ENCODE measurements at places on chromosomes 3 and 15.

- DNase-seq, result no peak
Observed at GRCh38 chr3:9137676-9138075, 111.8 kb downstream of the SRGAP3 start.

DNA sequence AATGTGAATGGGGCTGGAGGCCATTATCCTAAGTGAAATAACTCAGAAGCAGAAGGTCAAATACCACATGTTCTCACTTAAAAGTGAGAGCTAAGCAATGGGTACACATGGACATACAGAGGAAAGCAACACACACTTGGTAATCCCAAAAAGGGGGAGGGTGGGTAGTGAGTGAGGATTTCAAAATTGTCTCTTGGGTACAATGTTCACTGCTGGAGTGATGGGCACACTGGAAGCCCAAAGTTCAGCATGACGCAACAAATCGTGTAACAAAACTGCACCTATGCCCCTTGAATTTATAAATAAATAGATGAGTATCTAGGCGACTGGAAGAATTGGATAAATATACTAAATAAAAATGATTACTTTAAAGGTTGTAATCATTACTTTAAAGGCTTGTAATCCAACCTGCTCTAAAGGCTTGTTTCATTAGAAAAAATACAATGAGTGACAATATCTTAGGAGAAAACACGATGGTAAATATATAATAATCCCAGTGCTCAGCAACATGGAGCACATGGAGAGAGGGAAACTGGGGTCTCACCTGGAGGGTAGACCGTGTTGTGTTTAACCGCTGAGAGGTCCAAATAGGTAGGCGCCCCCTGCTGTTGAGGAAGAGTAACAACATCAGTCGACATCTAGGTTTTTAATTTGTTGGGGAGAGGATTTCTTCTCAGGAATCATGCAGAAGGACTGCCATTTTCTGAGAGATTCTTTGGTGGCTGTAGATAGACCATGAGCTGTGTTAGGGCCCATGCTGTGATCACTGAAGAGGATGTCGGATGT is 78.5 kb upstream of the ROBO1 start:
- DNase-seq, result no peak

DNA sequence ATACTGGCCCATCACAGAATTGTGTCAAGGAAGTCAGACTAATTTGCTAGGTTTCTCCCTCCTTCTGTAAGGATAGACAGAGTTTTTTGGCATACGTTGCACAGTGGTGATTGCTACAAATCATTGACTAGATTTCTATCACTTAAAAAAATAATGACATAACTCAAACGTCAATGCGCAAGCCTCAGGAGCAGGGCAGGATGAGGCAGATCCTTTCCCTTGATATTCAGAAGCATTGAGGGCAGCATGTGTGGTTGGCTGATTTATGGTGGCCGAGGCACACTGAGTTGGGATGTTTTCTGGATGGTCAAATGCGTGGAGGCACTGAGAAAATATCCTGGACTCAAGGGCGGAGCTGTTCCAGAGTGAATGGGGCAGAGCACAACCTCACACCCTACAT is 14.4 kb downstream of the THSD4 start:
- DNase-seq, result no peak

DNA sequence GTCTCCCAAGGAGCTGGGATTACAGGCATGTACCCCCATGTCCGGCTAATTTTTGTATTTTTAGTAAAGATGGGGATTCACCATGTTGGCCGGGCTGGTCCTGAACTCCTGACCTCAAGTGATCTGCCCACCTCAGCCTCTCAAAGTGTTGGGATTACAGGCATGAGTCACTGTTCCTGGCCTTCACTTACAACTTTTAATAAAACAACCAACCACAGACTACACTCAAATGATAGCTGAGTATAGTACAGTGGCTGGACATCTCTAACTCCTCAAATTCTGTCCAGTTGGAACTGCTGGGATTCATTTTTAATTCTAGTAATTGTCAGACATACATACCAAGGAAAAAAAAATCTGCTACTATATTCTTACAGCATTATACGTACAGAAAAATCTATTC is 71.0 kb downstream of the PBRM1 start:
- DNase-seq, result no peak

DNA sequence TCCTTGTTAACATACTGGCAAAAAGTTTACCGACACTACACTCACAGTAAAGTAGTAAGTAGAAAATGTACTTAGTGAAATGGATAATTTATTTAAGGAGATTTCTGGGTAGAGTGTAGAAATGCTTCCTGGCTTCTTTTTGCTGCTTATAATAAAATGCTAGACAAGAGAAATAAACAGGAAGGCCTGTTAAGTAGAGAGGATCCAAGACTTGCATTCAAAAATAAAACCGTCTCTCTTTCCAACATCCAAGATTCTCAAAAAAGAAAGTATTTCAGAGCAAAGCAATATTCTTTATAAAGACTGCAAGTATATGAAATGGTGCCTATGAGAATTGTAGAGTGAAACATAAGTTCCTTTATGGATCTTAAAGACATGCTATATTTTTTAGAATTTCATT is 77.0 kb upstream of the CNTN6 start:
- no peak for DNase-seq

DNA sequence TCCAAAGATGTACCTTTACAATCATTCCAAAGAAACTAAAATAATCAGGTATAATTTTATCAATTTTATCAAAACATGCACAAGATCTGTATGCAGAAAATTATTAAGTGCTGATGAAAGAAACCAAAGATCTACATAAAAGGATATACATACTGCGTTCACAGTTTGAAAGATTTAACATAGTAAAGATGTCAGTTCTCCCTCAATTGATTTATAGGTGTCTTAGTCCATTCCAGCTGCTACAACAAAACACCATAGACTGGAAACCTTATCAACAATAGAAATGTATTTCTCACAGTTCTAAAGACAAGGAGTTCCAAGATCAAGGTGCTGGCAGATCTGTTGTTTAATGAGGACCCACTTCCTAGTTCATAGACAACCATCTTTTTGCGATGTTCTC is 189.0 kb upstream of the CCDC54 start:
- no peak for DNase-seq

DNA sequence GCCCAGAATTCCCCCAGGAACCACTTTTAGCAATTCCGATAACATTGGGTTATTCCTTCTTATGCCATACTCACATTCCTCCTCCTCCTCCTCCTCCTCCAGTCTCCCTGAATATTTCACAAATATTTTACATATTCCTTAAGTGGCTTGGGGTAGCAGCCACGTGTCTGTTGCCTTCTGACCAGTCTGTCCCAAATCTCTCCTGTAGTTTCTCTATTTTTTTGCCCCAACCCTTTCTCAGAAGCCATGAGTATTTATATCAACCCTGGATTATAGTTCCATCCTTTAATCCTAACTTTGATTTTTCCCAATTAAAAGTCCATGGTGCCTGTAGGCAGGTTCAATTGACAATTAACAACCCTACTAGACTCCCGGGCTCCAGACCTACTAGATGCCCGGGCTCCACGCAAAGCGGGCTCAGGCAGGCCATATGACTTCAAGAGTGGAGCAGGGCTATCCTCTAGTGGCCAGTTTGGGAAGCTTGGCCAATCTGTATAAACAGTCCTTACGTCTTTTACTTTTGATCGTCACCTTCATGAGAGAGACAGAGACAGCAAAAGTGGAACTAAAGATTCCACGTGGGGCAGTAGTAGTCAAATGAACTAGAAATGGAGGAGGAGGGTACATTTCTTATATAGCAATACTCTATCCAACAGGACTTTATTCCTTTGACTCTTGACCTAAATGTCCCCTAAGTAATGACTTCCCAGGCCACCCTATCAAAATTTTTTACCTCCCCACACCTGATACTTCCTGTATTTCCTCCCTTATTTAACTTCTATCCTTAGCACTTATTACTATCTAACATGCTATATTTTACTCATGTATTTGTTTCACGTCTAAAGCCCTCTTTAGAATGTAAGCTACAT is 69.7 kb downstream of the USF3 start:
- DNase-seq, result no peak

Data from stimulated activated CD4-positive, alpha-beta T cell treated with anti-CD3 and anti-CD28 coated beads, Interleukin-1b, Interleukin-23, amount 100 ng/mL, for 1 hour (primary cell).